ENCODE measurements at places on chromosomes 5 and 9. TPM values are rescaled to one million over a fixed set of nuclear protein-coding genes. Genes with fewer than 3 reads are reported as not detected.

Gene CARTPT
- total RNA-seq, result not detected

GRCh38 chr5:107337281-107337680 lies 333.5 kb downstream of the EFNA5 start:
- DNase-seq, result peak; percentile 14
- no peaks in the 10 kb centered on the region for H3K36me3 ChIP-seq
- no peaks in the 10 kb centered on the region for H3K27me3 ChIP-seq
- no peak overlapping the region for H3K4me3 ChIP-seq
- H3K27ac ChIP-seq, result no peak overlapping the region
- H3K4me1 ChIP-seq, result no peaks in the 10 kb centered on the region

- H3K27me3 ChIP-seq, result no peaks in the 10 kb centered on the region
- DNase-seq, result no peak
- H3K36me3 ChIP-seq, result no peaks in the 10 kb centered on the region
- peak overlapping the region; percentile 55 for H3K27ac ChIP-seq
- H3K4me3 ChIP-seq, result no peak overlapping the region
These were observed 14.0 kb downstream of the TNC start for GRCh38 chr9:115103746-115104477.

- DNase-seq, result no peak
- H3K27ac ChIP-seq, result no peak overlapping the region
- no peak overlapping the region for H3K4me3 ChIP-seq
These were observed 150.5 kb upstream of the TLX3 start for GRCh38 chr5:171158581-171158980.

GRCh38 chr5:161719157-161719556 lies 33.6 kb downstream of the GABRA6 start:
- H3K4me1 ChIP-seq, result no peaks in the 10 kb centered on the region
- no peak overlapping the region for H3K27ac ChIP-seq
- H3K27me3 ChIP-seq, result no peaks in the 10 kb centered on the region
- H3K4me3 ChIP-seq, result no peak overlapping the region

GRCh38 chr5:42656651-42657015 lies 100.0 kb upstream of the CCDC152 start:
- H3K4me3 ChIP-seq, result no peak overlapping the region
- H3K27ac ChIP-seq, result no peak overlapping the region
- no peaks in the 10 kb centered on the region for H3K4me1 ChIP-seq

DNA sequence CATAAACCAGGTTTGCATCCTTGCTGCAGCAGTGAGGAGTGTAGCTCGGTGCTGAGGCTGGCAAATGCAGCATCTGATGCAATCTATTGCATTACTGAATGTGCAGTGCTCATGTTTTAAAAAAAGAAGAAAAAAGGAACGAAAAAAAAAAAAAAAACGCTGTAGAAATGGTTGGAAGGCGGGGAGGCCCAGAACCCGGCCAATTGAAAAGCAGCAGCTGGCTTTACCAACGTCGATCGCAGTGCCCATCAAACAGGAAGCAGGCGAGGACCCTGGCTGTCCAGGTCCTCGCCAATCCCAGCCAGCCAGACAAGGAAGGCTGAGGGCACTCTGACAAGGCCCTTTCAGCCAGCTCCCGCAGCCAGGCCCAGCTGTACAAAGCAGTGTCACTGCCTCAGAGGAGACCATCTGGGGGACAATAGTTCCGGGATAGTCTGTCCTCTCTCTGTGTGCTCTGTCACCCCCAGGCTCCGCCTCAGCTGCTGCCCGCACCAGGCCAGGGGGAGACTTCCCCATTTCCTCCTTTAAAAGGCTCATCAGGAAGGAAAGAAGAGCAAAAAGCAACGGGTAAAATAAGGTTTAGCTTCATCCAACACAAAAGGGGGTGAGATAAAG lies 21.8 kb upstream of the CPEB4 start:
- H3K36me3 ChIP-seq, result no peaks in the 10 kb centered on the region
- no peaks in the 10 kb centered on the region for H3K27me3 ChIP-seq
- no peaks in the 10 kb centered on the region for H3K4me1 ChIP-seq

All from transverse colon (tissue), 4 donors.